ENCODE measurements at places on chromosomes 16 and 17.
A peak's percentile ranks its signal among the peaks of the same experiment; 100 is the strongest.

GRCh38 chr17:72270273-72270924 lies 149.6 kb downstream of the SOX9 start:
- no peak overlapping the region for H3K27ac ChIP-seq
- peaks cover 4% of the 10 kb centered on the region for H3K27me3 ChIP-seq
- no peak for DNase-seq
- no peaks in the 10 kb centered on the region for H3K36me3 ChIP-seq

DNA sequence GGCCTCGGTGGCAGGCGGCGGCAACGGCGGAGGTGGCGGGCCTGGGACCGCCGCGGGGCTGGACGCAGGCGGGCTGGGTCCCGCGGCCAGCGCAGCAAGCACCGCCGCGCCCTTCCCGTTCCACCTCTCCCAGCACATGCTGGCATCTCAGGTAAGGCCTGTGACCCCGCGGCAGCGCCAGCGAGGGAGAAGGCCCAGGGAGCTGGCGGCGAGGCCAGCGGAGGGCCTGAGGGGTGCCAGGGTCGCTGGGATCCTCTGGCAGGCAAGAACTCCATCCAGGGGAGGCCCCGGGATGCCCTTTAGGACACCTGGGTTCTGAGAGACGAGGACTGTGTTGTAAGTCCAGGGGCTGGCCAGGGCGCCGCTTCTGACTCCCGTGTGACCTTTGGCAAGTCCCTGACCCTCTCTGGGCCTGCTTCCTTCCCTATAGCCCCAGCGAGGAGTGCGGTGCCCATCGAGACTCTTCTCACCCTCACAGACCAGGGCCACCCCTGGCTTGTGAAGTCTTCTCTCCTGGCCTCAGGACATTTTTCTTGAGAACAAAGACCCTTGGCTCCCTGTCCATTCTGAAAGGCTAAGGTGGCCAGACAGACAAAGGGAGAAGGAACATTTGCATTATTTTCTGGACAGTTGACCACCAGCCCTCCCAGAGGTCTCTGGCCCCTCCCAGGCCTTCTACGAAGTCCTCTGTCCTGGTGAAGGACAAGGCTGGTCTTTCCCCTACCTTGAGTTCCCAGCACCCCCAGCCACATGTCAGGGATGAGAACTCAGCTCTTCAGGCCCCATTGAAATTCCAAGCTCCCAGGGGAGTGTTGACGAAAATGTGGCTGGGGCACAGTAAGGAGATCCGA lies 6.3 kb downstream of the TBX2 start:
- peaks cover 34% of the 10 kb centered on the region for H3K4me1 ChIP-seq
- H3K4me3 ChIP-seq = no peak overlapping the region
- peaks cover 32% of the 10 kb centered on the region for H3K27me3 ChIP-seq
- H3K36me3 ChIP-seq = peaks cover 2% of the 10 kb centered on the region
- no peak for DNase-seq

DNA sequence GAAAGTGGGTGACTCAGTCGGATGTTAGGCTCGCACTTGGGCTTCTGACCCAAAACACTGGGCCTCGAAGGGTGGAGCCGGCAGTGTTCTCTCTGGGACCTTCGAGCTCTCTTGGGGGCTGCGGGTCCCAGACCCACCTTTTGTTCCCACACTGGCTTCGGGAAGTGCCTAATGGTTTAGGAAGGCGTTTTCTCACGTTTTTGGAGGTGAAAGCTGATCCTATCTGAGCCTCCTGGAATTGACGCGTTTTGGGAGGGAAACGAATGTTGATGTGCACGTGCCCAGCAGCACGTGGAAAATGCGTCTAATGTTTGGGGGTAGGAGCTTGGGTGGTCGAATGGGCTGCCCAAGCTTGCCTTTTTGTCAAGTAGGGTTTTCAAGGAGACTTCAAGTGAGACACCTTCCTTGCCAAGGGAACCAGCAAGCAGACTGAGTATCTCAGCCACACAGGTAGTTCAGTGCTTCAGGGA lies 666 bp downstream of the HGS start:
- H3K36me3 ChIP-seq = peaks cover 14% of the 10 kb centered on the region
- H3K27me3 ChIP-seq = no peaks in the 10 kb centered on the region
- no peak for DNase-seq
- H3K4me1 ChIP-seq = peaks cover 26% of the 10 kb centered on the region
- peak overlapping the region; percentile 80 for H3K4me3 ChIP-seq
- peak overlapping the region; percentile 68 for H3K27ac ChIP-seq

- peaks cover 19% of the 10 kb centered on the region for H3K4me1 ChIP-seq
- H3K36me3 ChIP-seq = peaks cover 15% of the 10 kb centered on the region
- peak overlapping the region; percentile 95 for H3K27ac ChIP-seq
These were observed 950 bp downstream of the KLHDC4 start for GRCh38 chr16:87764600-87765472.

DNA sequence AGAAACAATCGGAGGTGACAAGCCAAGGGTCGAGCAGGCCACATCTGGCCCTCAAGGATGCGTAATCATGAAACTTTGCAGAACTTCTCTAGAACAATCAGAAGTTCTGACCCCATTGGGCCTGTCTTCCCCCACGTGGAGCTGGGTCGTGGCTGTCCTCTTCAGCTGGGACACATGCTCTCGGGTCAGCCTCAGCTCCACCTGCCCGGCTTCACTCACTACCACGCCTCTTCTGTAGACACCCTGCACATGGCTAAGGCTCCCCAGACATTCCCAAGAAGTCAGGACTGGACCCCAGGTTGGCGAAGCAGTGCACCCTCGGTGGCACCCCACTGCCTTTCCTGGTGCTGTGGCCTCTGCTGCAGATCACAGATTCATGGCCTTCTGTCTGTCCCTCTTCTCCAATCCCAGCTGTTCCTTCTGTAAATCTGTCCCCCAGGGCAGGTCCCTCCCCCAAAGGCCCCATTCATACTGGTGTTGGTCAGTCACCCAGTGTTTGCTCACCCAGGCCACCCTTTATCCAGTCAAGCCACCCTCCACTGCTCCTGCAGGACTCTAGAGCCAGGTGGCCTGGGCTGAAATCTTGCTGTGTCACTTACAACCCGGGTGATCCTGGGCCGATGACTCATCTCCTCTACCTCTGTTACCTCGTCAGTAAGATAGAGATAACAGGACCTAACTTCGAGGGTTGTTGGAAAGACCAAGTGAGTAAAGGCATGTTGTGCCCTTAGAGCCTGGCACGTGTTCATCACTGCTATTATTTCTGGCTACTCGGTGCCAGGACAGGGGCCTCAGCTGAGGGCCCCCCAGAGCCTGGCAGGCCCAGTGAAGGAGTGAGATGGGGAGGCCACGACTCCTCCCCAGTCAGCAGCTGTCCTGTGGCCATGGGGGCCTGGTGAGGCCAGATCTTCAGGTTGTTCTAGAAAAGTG lies 1.4 kb upstream of the SLC5A11 start:
- H3K4me3 ChIP-seq = no peak overlapping the region
- peaks cover 6% of the 10 kb centered on the region for H3K36me3 ChIP-seq
- H3K27me3 ChIP-seq = peaks cover 4% of the 10 kb centered on the region
- H3K4me1 ChIP-seq = no peaks in the 10 kb centered on the region

- DNase-seq = no peak
- no peak overlapping the region for H3K27ac ChIP-seq
- H3K4me1 ChIP-seq = no peaks in the 10 kb centered on the region
These were observed 25.4 kb upstream of the GUCY2D start for GRCh38 chr17:7977039-7977438.

GRCh38 chr16:4675864-4676786 lies 17.2 kb upstream of the NUDT16L1 start:
- no peaks in the 10 kb centered on the region for H3K27me3 ChIP-seq
- DNase-seq = no peak
- H3K36me3 ChIP-seq = peaks cover 6% of the 10 kb centered on the region
- no peak overlapping the region for H3K27ac ChIP-seq
- no peak overlapping the region for H3K4me3 ChIP-seq

DNA sequence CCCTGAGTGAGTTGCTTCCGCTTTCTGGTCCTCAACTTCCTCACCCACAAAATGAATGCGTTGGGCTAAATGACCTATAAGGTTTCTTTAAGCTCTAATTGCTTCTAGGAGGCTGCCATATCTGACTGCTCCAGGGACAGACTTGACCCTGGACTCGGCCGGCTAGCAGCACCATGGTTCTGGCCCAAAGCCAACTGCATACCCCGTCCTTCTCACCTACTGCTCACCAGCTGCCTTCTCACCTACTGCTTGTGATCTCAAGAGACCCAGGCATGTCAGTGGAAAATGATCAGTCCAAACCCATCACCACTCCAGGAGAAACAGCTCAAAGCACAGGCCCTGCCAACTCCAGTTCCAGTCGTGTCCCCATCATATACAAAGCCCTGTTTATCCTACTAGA lies 124.3 kb upstream of the IRX5 start:
- no peak overlapping the region for H3K4me3 ChIP-seq
- no peak for DNase-seq
- no peaks in the 10 kb centered on the region for H3K36me3 ChIP-seq

DNA sequence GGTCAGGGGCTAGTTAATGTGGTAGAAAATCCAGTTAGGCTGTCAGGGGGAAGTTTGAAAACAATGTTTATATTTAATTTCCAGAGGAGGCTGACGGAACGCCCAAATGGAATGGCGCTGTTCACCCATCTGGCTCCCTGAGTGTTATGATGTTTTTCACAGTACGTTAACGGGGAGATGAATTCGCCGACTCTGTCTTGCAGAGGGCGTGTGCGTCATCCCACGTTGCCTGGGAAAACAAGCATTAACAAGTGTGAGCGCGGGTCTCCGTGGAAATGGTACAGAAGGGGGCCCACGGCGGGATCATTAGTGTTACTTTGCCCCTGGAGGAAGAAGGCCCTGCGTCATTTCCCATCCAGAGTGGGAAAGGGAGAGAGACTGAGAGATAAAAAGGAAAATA lies 29.6 kb downstream of the RGS9 start:
- peaks cover 8% of the 10 kb centered on the region for H3K4me1 ChIP-seq
- DNase-seq = no peak
- no peak overlapping the region for H3K4me3 ChIP-seq
- H3K27ac ChIP-seq = no peak overlapping the region
- H3K36me3 ChIP-seq = no peaks in the 10 kb centered on the region
- no peaks in the 10 kb centered on the region for H3K27me3 ChIP-seq

DNA sequence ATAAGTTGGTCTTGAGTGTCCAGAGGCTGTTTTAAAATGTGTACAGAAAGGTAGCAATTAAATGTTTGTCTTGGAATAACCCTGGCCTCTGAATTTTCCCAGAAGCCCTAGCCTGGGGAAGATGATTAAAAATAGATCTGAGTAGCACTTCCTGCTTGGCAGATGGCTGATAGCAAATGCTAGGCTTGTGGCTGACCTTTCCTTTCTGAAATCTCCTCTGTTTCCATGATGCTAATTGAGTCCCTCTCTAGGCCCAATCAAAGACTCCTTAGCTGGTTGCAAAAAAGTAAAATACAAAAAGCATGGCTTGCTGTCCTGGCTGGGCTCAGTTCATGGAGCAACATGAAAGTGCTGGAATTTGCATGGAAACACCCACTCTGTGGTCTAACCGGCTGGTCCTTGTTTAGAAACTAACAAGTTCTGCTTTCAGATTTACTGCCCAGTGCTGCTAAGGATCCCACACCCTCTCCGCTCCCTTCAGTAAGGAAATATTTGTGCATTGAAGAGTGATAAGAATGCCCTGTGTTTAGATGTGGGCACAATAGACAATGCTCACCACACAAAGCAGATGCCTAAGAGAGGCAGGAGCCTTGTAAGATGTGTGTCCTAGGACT lies 40.8 kb downstream of the YPEL2 start:
- peak overlapping the region; percentile 76 for H3K4me3 ChIP-seq
- peaks cover 63% of the 10 kb centered on the region for H3K4me1 ChIP-seq
- H3K27ac ChIP-seq = peak overlapping the region; percentile 86
- DNase-seq = no peak
- H3K36me3 ChIP-seq = peaks cover 5% of the 10 kb centered on the region
